Activated CD4-positive, alpha-beta T cell treated with anti-CD3 and anti-CD28 coated beads, Interleukin-2, amount 50 U/mL, for 16 hours (primary cell): ENCODE measurements at places on chromosomes 3 and 15.

DNA sequence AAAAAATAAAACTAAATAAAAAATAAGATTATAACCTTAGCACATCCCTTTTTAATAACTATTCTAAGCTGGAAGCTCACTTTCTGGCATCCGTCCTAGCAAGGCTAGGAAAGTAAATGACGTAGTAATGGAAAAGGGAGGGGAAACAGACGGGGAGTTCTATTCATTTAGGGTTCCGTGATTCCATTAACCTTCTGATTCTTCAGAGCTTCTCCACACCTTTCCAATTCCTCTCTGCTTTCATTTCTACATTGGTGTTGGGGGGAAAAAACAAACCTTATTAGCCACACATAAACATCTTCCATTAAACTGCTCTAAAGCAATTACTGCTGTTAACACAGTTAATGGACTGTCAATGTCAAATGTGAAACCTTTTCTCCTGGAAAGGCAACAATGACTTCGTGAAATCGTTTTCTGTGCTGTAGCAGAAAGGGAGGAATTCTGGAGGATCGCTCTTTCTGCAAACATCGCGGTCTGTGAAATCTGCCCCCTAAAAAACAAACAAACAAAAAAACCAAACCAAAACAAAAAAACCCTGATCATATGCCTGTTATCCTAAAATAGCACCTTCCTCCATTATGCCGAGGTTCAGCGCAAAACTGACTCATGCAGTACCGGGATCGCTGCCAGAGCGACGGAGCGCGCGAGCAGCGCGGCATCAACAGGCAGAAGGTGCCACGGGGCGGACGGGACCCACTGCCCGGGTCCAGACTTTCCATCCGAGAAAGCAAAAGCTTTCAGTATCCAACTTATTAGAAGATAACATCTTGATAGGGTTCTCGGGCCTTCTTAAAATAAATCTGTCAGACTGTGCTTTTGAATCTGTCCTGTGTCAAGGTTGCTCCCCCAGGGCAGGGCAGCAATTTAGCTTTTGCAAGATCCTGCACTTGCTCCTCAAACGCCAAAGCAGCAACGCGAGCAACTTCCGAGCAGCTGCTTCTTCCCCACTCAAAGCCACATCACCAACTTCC, 156.2 kb downstream of the FGF12 start:
- no peak for DNase-seq

GRCh38 chr3:135141160-135141559, 346.1 kb downstream of the EPHB1 start:
- no peak for DNase-seq

- no peak for DNase-seq
Observed at GRCh38 chr15:65307978-65308377, 3.5 kb downstream of the RNU5B-1 start.

DNA sequence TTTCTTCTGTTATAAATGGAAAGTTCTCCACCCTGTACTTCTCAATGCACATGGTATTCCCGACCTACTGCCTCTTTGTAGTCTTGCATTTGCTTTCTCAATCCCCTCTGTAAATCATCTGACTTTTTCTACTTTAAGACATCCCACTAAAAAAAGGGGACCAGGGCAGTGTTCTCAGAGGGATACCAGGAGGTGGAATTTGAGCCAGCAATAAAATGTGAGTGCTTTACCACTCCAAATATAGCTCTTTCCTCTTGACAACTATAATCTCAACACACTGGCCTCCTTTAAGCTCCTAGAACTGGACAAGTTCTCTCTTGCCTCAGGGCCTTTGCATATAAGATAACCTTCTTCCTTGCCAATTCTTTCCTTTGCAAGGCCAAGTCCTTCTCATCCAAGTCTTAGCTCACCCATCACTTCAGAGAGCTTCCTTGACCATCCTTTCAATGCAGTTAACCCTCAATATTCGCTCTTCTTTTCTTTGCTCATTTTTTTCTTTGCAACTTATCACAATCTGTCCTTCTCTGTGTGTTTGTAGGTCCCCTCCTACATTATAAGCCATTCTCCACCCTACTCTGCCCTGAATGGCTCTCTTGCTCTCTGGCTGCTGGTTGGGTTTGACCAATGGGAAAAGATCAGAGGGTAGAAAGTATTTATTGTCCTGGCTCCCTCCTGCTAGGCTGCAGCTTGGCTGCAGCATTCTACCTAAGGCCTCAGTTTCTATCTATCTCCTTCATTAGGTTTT, 93.4 kb downstream of the PRICKLE2 start:
- DNase-seq = no peak

- no peak for DNase-seq
Observed at GRCh38 chr3:61331929-61332552, 80.8 kb upstream of the FHIT start.

DNA sequence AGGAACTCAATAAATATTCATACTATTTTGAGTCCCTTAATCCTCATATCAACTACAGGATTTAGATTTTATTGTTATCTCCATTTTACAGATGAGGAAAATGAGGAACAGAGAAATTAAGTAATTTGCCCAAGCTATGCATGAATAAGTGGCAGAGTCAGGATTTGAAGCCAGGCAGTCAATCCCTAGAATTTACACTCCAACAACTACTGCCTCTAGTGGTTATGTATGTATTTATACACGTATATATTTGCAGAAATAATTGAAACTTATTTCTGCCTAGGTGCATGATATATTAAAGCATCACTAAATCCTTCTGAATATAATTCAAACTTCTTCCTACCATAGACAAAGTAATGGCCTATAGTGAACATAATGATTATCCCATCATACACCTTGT, 137.4 kb downstream of the SERPINI1 start:
- no peak for DNase-seq

- no peak for DNase-seq
Observed at GRCh38 chr15:29034151-29034550, 148.4 kb downstream of the APBA2 start.

DNA sequence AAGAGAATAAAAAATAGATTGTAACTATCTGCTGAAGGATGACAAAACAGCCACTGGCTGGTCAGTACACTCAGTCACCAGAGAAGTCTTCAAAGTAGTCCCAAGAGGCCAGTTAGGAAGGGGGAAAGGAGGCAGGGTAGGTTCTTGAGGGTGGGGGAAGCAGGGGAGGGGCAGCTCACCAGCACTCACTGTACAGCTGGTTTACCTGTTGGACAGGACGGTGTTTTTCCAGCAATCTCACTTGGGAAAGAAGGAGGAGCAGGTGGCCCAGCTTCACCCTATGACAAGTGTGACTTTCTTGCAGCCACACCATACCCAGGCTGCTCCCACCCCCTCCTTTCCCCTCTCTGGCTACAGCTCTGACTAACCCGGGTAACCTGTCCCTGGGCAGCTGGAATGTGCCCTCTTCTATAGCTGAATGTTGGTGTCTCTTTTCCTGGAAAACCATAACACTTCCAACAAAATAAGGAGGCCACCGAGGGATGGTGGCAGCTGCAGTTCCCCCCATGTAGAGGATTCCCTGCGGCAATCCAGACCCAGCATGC, 203.4 kb upstream of the NSMCE3 start:
- no peak for DNase-seq

GRCh38 chr3:129276385-129276784, 2.3 kb upstream of the HMCES start:
- peak; percentile 41 for DNase-seq

DNA sequence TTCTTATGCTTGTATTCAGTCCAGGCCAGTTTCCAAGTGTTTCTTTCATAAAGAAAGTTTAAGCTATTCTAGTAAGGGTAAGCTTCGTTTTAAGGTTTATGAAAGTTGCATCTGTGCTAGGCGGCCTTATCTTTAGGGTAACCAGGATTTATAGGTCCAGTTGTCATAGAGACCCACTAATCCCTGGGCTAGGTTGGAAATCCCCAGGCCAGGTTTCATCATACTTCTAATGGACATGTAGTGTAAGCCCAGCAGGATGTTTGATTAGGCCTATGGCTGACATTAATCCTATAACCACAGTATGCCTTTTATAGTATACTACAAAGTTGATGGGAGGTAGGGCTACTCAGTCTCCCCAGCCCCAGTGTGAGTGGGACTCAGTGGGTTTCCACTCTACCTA, 312.4 kb downstream of the CACNA2D3 start:
- DNase-seq = no peak

DNA sequence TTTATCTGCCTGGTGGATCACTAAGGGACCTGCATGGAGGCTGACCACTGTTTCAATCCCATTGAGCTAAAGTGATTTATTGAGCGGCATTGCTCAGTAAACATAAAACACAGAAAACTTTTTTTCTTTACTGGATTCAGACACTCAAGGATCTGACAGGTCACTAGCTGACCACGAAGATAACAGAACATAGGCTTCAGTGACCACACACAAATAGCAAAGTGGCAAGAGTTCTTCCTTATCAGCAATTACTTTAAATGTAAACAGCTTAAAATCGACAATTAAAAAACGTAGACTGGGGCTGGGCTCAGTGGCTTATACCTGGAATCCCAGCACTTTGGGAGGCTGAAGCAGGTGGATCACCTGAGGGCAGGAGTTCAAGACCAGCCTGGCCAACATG, 48.7 kb downstream of the STAG1 start:
- DNase-seq = no peak

DNA sequence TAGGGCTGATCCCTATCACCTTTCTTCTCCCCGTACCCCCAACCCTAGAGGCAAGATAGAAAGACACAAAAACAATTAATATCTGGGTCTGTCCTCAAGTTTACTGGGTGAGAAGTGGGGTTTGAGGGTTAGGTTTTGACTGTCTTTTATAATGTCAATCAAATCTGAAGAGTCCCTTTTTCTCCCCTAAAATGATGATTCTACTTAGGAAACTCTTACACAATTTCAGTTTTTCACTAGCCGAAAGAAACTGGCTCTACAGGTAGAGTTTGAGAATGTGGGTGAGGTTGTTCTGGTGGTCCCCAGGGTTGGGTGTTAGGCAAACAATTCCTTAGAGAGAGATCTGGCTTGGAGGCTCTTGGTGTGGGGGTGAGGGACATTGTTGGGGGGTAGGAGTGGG, 189.9 kb downstream of the TCF12 start:
- DNase-seq = no peak

GRCh38 chr3:119697394-119697793, 5.4 kb upstream of the CFAP91 start:
- DNase-seq = no peak

GRCh38 chr3:55242921-55243320, 244.2 kb downstream of the WNT5A start:
- no peak for DNase-seq
